Natural killer cell (primary cell): ENCODE measurements at places on chromosomes 6 and 20.

- no peak for DNase-seq
Observed at GRCh38 chr6:91632308-91632707, 1045.4 kb upstream of the MAP3K7 start.

DNA sequence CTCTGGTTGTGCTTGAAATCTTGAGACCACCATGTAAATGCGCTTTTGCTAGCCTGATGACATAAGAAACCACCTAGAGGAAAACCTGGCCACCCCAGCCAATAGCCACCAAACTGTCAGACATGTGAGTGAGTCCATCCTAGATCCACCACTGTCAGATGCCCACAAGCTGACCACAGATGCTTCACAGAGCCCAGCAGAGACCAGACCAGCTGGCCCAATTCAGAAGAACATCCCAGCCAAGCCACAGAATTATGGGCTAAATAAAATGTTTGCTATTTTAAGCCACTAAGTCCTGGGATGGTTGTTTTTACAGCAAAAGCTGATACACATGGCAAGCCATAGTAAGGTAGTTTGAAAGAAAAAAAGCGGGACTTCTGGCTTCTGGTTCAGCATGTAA, 425.3 kb downstream of the KIF16B start:
- DNase-seq, result no peak

- DNase-seq, result peak; percentile 55
Observed at GRCh38 chr6:99614430-99615186, 8.0 kb downstream of the PRDM13 start.

DNA sequence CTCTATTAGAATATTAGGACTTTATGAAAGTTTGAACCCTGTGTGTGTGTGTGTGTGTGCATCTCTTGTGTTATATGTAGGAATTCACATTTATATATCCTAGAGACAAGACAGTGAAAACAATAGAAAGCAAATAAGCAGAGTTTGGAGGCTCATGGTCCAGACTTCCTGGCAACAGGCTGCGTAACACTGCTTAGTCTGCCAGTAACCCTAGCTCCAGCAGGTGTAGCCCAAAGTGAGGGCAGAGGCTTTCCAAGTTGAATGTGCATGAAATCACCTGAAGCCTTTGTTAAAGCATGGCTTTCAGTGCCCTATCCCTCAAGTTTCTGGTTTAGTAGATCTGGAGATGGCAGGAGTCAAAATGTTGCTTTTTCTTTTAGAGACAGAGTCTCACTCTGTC, 569.9 kb downstream of the KIF16B start:
- no peak for DNase-seq

DNA sequence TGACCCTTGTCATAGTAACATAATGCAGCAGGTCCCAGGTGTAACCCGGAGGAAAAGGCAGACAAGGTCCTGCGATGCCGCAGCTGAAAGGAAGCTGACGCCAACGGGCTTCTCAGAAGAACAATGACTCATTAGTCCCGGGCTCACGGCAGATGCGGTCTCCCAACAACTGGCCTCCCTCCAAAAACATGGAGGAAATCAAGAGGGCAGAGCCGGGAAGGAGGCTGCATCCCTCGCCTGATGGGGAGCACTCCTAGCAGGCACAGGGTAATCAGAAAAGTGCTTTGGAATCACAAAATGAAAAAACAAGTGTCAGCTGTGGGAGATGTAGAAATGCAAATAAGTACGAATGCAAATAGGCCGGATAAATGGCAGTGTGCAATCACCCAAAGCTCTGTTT, 165.2 kb upstream of the AGPAT4 start:
- DNase-seq, result no peak
